ENCODE measurements at places on chromosomes 3 and 15.
A peak's percentile ranks its signal among the peaks of the same experiment; 100 is the strongest.

DNA sequence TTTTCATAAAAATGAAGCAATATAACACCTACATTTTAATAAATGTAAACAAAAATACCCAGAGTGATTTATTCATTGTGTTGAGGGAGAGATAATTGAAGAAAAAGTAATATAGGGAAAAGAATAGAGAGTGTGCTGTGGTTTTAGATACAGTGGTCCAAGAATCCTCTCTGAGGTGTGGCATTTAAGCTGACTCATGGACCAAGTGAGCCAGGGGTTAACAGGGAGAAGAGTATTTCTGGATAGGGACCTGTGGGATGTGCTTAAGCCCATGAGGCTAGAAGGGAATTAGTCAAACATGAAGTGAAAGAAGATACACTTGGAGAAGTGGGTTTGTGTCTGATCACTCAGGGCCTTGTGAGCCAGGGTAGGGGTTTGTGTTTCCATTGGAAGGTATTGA, 680.7 kb upstream of the GRM7 start:
- DNase-seq: no peak

GRCh38 chr15:63596676-63597037, 530 bp upstream of the FBXL22 start:
- no peak for DNase-seq

DNA sequence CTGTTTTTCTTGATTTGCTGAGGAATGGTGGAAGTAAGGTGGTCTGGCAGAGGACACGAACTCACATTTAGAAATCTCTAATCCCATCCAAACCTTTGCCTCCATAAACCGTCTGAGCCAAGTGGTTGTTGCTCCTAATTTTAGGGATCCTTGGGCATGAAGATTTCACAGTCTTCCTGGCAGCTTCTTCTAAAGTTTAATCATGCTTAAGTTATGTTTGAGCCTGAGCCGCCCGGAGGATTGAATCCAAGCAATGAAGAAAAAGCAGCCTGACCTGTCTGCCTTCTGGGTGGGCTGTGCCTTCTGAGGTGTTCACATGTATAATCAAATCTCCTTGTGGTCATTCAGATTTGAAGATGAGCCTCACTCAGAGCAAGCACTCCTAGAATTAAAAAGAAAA, 249.0 kb downstream of the CD47 start:
- no peak for DNase-seq

DNA sequence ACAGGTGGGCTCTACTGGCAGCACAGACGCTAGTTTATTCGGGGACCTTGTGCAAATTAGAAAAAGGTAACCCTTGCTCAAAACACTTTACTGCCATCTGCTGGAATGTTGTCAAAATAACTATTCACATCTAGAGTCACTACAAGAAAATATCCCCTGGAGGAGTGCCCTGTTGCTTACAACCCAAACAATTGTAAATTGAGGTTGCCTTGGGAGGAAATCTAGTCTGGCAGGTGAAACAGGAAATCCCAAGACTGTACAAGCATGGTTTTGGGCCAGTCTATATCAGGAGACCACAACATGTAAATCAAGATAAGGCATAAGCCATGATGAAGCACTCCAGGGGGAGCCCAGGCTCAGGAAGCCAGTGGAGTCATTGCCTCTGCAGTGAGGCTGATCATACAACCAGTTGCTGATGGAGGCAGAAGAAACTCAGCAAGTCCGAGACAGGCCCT, 136.8 kb upstream of the ACP3 start:
- DNase-seq: no peak

- DNase-seq: no peak
These were observed 224.4 kb upstream of the ATP11B start for GRCh38 chr3:182568876-182569275.

DNA sequence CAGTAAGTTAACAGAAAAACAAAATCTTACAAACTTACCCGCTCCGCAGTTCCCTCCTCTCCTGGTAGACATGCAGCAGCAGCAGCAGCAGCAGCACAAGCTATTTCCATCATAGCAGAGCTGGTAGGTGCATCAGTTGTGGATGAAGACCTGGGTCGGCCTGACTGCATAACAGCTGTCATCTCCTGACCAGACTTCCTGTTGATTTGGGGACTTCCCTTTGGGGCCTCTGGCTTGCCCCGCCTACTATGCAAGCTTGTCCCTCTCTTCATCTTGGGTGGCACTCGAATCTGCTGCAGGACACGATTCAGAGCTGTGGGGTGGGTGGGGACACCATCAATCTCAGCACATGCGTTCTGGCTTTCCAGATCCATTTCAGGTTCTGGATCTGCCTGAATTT, 65.7 kb downstream of the TMCC1 start:
- peak; percentile 53 for DNase-seq

All from aorta (tissue), 5 donors.